Activated B cell treated with CpG ODN at 0.5 μM for 24 hours (primary cell): ENCODE measurements at places on chromosomes 3 and 15. TPM values are rescaled to one million over a fixed set of nuclear protein-coding genes. Genes with fewer than 3 reads are reported as not detected.

NAALADL2 gene
- total RNA-seq = 0.56 TPM in 1 of 2 replicates, not detected in the other

SLC22A13 gene
- total RNA-seq = 0.20 and 0.51 TPM in 2 replicates

- no peak for DNase-seq
These were observed 155.4 kb upstream of the TPM1 start for GRCh38 chr15:62887113-62887570.

DNA sequence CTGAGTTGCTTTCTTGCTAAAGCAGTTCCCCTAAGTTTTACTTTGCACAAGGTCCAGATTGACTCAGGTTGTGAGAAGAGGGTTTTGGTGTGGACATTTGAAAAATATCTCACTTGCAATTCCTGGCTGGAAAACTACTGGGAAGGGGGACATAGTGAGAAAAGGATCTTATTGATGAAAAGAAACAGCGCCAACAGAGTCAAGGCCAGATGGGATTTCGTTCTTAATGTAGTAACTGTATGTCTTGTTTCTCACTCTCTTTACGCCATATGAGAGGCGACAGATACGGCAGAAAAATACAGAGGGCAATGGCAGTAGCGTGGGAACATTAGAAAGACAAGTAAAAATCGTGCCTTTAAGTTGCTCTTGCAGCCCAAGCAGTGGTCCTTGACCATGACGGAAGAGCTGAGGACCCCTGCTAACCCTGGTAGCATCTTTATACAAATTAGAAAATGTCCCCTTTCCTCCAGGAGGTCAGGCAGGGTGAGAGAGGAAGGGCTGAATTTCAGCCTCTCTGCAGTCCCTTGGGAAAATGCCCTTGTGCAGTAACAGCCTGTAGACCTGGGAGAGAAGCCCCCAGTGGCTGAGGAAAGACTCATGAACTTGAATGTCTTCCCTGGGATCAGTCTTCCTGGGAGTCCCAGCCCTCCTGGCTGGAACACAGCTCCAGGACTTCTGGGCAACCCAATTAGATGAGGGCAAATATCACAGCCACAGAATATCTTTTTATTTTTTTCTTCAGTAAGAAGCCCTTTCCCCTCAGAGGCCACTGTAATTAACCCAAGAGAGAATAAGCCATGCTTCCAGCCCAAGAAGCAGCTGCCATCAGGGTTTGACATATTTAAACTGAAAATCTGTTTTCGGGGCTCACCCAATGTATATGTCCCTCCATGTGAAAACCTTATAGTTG, 113.4 kb downstream of the CD47 start:
- no peak for DNase-seq

- DNase-seq = no peak
These were observed 13.3 kb upstream of the PTX3 start for GRCh38 chr3:157423337-157423736.

- no peak for DNase-seq
These were observed 509.1 kb downstream of the MCTP2 start for GRCh38 chr15:94740469-94740868.

DNA sequence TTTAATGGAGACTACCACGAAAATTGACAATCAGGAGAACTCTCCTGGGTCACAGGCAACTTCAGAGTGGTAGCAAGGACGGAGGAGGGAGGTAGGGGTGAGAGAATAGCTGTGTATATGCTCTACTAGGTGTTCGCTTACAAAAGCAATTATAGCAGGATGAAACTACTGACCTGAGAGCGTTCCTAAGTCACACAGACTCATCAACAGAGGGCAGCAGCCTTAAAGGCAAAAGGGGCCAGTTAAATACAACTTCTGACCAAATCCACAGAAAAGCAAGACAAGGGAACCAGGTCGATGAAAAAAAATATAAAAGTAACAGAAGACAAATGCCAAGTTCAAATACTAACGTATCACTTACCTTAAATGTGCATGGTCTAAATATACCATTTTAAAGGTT, 894.6 kb downstream of the PLOD2 start:
- no peak for DNase-seq
